ENCODE measurements at places on chromosomes 4 and X.

DNA sequence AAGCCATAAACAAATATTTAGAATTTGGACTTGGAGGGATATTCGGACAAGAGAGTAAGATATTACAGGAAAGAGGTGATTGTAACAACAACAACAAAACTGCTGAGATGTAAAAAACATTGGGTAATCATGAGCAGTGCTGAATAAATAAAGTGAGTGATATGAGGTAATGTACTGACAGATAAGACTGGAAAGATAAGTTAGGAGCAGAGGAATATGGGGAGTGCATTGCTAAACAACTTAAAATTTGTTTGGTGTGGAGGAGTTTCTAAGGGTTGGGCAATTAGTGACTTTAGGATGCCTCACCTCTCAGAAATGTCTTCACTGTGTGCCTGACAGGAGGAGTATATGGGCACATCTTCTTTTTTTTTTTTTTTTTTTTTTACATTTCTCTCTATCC is 637.8 kb upstream of the GRIA3 start:
- no peak for DNase-seq

DNA sequence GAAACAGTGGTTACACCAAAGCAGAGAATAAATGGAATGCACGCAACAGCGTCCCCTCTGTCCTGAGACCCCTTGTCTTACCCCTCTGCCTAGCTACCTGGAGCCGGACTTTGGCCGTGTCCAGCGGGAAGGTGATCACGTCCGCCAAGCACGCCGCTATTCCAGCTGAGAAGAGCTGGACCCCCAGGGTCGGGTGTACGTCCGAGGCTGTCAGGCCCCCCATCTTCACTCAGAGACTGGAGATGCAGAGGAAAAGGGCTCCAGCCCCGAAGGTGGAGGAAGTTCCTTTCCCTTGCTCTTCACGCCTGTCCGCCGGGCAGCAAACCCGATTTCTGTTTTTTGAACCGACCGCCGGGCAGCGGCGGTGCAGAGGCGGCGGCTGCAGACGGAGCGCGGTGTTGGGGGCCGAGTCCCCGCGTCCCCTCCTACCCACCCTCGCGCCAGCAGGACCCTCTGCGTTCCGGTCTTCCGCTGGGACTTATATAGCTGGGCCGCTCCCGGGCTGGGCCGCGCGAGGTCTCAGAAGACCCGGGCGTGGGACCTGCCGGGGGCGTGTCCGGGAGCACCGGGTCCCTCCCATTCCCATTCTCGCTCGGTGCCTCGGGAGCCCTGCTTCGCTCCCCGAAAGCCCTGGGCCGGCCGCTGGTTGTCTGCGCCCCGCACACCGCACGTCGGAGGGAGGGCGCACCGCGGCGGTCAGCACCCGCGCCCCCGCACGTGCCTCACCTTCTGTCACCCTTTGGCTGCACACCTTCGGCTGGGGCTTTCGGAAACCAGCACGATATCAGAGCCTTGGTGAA is at the start of gene UCP1:
TSS of gene UCP1 (minus strand) at position 455 of the 800 bp plus-strand sequence. CDS start at position 223, 232 bp downstream.
- peak; percentile 12 for DNase-seq

- no peak for DNase-seq
These were observed 104.4 kb downstream of the WDFY3 start for GRCh38 chr4:84862064-84862463.

DNA sequence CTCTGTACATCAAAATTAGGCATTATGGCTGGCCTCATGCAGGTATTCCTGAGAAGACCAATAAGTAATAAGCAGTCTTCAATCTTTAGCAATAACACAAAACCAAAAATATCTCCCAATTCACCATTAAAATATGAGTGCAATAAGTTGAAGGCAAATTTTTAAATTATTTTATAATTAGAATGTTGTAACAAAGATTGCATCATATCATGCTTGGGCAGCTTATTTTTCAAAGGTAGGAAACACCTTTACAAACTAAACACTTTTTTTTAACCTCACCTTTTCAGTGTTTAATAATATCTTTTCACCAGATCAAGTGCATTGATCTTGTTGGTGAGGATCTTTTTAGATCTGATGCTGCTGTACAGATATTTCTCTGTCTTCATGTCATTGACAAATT is 592.9 kb upstream of the PITX2 start:
- DNase-seq, result no peak

DNA sequence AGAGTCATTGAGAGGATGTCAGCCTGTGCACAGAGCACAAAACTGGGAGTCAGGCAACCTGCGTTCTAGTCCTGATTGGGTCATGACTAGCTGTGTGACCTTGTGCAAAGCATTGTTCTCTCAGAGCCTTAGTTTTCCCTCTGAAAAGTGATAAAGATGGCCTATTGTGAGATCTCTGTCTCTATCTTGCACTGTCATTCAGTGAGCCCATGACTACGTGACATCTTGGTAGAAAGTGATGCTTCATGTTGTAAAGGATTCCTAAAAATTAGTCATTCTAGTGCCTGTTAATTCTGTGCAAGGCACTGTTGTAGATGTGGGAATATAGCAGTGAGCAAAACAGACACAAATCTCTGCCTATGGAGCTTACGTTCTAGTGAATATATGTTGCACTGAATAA is 2.5 kb downstream of the PGRMC1 start:
- no peak for DNase-seq

- DNase-seq, result no peak
These were observed 148.8 kb downstream of the NWD2 start for GRCh38 chr4:37393321-37393720.

- DNase-seq, result no peak
These were observed 41.6 kb upstream of the LAS1L start for GRCh38 chrX:65576160-65576559.

- DNase-seq, result peak; percentile 80
These were observed 32.2 kb downstream of the TBC1D14 start for GRCh38 chr4:6941796-6942195.

GRCh38 chr4:168711197-168712140 is 214.6 kb downstream of the PALLD start:
- no peak for DNase-seq

- no peak for DNase-seq
These were observed 218.6 kb downstream of the CHM start for GRCh38 chrX:85828771-85829170.

- DNase-seq, result peak; percentile 43
These were observed 72.5 kb downstream of the C4orf46 start for GRCh38 chr4:158599150-158599549.

GRCh38 chr4:145047151-145047550 is 50.8 kb downstream of the ANAPC10 start:
- no peak for DNase-seq

Data from Kasumi-1 (cell line).